Activated naive CD4-positive, alpha-beta T cell treated with anti-CD3 and anti-CD28 coated beads, Interleukin-2, amount 50 U/mL, for 72 hours (primary cell): ENCODE measurements at places on chromosomes 16 and 17. TPM values are rescaled to one million over a fixed set of nuclear protein-coding genes. Genes with fewer than 3 reads are reported as not detected.

DNA sequence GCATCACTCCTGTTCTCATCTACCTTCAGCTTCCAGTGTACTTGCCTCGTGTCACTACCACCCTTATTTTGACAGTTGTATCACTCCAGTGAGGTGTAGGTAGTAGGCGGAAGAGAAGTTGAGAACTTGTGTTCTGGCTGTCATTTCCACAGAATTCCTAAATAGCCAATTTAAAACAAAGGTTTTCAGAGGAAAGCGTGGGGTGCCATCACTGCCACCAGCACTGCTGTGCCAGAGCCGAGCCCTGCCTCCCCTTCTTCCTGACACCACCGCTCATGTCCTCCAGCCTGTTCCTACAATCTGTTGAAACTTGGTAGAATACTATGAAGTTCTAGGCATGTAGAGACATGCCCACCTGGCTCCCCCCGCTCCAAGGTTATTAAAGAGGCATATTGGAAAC lies 215.8 kb downstream of the TANC2 start:
- DNase-seq, result no peak

DNA sequence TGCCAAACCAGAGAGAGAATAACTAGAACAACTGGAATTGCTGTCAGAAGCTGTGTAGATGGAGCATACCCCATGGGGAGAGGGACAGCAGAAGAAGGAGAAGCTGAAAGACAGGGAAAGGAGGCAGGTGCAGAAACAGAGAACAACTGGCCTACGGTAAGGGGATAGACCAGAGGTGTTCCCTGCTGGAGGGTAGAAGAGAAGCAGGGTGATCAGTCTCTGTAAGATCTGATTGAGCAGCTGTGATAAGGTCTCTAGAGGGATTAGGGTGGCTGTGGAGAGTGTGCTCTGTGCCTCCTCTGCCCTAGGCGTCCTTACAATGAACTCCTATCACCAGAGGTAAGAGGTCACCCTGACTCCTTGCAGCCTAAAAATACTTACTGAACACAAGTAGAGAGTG lies 30.4 kb upstream of the HS3ST3B1 start:
- DNase-seq, result no peak

Gene SCNN1B
- total RNA-seq, result not detected

Gene KCNJ2
- not detected for total RNA-seq
